ENCODE measurements at places on chromosomes 6 and 20. TPM values are rescaled to one million over a fixed set of nuclear protein-coding genes. Genes with fewer than 3 reads are reported as not detected.

GRCh38 chr20:32400476-32400875 is 42.3 kb downstream of the ASXL1 start:
- no peak for DNase-seq

DNA sequence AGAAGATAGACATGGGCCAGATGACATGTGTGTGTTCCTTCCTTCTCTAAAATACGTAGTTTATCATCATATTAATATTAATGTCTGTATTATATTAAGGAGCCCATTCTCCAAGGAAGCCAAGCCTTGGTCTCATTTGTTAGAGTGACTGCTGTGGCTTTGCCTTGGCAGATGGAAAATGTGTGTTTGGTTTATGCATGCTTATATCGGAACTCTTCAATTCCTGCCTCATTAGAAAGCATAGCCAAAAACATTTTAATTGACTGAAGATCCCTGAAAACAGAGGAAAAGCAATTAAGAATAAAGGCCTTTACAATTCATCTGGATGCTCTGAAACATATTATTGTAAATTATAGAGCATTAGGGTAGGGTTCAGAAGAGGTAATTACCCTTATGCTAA is 106.4 kb downstream of the COL9A1 start:
- DNase-seq = no peak

DNA sequence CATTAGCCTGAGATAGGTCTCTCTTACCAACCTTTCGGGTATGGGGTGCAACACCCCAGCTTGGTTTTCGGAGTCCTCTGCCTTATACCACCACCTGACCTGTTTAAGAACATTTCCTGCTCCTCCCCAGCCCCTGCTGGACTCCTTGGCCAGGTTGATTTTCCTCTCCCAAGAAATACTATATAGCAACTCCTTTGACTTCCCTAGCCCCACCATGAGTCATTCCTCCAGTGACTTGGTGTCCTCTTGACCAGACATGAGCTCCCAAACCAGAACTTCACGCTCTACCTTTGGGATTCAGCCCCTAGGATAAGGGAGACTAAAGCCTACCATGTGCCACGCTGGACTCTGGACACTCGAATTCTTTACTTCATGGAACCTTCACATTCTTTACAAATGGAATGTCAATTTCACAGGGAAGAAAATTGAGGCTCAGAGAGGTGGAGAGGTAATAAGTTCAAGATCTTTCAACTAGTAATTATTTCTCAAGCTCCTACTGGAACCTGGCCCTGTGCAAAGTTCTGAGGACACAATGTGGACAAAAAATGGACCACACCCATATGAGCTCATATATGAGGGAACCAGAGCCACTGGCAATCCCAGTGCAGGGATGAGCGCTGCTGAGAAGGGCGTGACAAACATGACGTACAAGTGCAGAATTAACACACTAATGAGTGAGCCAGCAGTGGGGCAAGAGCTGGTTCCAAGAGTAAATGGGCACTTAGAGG is 48.2 kb downstream of the SIRPA start:
- DNase-seq = no peak

- no peak for DNase-seq
These were observed 173.7 kb downstream of the PHACTR1 start for GRCh38 chr6:12890171-12890790.

- no peak for DNase-seq
These were observed 56.6 kb downstream of the ARID1B start for GRCh38 chr6:156833755-156834154.

Gene NFS1
- 10.3 TPM for total RNA-seq

Gene ARMH2
- not detected for total RNA-seq

Gene PPP1R14C
- total RNA-seq = 26.3 TPM

Data from epithelial cell of proximal tubule (primary cell).